ENCODE measurements at places on chromosomes 1 and 21.

- no peak for DNase-seq
Observed at GRCh38 chr1:85351202-85351828, 74.9 kb upstream of the BCL10 start.

GRCh38 chr1:27152829-27153548, 1.9 kb downstream of the SLC9A1 start:
- DNase-seq: no peak

- DNase-seq: no peak
Observed at GRCh38 chr1:85596947-85597346, 16.4 kb downstream of the CCN1 start.

DNA sequence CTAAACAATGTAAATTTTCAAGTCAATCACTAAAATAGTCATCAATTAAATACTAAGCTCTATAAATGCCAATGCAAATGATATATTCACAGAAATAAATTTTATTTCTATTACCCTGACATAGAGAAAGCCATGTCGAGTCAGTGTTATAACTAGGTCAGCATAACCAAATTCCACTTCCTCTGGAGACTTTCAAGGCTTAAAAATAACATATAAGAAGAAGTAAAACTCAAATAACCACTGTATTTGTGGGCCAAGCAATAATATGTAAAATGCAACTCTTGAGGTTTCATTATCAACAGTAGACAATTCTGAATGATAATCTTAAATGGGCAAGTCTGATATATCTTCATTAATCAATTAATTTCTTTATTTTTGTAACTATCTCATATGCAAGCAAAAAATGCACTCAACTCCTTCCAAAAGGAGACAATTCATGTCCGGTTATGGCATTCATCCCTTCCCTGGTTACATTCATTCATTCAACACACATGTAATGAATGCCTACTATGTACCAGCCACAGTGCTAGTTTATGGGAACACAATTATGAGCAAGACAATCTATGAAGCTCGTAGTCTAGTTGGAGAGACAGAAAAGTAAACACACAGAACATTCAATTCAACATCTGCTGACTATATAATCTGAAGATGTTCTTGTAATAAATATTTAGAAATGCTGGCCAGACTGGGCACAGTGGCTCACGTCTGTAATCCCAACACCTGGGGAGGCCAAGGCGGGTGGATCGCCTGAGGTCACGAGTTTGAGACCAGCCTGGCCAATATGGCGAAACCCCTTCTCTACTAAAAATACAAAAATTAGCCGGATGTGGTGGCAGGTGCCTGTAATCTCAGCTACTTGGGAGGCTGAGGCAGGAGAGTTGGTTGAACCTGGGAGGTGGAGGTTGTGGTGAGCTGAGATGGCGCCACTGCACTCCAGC, 37.1 kb upstream of the CAP1 start:
- no peak for DNase-seq

- no peak for DNase-seq
Observed at GRCh38 chr1:205037539-205037938, 5.5 kb upstream of the CNTN2 start.

DNA sequence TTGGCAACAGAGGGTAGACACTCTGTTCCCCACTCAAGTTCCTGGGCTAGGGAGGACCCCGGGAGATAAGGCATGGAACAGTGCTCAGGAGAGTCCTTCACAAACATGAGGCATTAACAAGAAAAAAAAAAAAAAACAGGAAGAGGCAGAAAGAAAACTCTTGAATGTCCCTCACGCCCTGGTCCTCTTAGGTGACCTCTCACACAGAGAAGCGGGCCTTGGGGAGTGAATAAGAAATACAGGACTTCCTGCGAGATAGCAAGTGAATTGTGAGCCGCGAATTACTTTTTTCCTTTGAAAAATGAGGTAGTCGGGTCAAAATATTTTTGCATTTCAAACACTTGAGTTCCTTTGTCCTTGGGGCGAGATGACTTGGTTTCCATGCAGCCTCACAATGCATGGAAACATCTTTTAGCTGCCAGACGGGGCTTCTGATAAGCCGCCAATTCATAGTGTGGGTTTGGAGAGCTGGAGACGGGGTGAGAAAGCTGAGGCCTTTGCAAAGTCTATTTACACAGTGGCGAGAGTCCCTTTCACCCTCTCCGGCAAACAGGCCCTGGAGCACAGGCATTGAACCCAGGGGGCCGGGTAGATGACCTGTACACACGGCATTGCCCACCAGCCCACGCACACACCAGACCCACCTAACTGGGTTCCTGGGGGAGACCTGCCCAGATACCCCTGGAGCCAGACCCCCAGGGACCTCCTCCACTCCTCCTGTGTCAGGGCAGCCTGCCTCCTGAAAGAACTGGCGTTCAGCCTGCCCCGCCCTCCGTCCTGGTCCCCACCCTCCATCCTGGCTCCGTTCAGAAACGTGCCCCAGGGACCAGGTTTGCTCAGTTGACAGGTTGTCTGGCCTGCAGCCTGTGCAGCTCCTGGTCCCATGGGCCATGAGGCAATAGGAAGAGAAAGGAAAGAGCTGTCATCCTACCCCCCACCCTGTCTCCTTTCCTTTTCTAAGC, 192.3 kb downstream of the PRDM16 start:
- no peak for DNase-seq

- no peak for DNase-seq
Observed at GRCh38 chr1:46458190-46458589, 31.4 kb upstream of the DMBX1 start.

GRCh38 chr1:10599194-10599861, 124.6 kb downstream of the PEX14 start:
- DNase-seq: peak; percentile 45

DNA sequence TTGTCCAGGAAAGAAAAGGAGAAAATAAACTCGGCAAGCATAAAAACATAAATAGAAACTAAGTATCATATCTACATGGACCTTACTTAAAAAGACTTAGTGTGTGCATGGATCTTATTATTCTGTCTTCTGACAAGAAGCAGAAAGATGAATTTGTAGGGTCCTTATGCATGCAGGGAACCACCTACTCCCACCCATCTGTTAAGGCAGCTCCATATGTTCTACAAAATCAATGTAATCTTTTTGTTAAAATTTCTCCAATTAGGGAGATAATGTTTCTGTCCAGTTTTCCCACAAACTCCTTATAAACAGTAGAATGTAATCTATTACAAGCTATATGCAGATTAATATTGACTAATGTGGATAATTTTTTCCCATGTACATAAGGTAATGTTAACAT, 13.9 kb upstream of the PTPN14 start:
- DNase-seq: no peak

- no peak for DNase-seq
Observed at GRCh38 chr1:29670752-29671151, 434.4 kb downstream of the PTPRU start.

DNA sequence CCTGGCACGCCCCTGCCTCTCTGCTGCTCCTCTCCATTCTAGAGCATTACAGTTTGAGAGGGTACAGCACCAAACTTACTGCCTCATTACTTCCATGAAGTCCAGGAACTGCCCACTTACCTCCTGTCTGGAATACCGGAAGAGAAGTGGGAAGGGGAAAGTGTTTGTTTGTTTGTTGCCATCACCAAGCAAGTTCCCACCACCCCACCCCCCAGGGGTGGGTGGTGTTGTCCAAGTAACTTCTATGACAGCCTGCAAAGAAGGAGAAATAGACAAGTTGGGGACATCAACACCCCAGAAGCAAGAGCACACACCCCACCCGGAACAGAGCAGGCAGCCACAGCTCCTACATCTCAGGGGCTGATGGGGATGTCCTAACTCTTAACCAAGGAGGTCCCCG, 18.0 kb downstream of the OPTC start:
- no peak for DNase-seq

- DNase-seq: no peak
Observed at GRCh38 chr1:151714820-151715725, 1.5 kb downstream of the CELF3 start.

DNA sequence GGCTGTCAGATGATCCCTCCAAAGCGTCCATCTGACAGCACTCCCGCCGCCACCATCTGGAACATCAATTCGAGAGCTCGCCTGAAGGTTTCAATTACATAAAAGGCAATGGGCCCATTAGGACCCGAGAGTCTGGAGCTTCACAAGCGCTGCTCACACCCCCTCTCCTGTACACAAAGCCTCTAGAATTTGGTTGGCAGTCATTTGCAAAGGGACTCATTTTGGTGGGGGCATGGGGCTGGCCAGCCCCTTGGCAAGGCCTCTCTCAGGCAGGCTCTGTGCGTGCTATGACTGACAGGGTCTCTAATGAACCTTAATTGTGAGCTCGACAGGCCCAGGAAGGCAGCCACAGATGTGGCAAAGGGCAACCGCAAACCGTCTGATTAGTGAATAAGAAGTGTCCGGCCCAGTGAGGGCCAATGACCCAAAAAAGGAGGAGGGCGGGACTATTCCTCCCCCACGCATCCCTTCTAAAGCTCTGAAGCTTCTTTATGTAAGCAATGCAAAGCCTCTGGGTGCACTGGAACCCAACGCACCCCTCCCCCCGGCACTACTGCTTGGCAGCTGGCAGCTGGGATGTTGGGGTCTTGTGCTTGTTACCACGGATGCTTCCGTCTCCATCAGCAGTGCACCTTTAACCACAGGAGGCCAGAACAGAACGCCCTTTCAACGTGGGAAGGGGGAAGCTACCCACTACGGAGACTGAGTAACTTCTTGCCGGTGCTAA, 79.4 kb downstream of the CAPZB start:
- DNase-seq: peak; percentile 34

DNA sequence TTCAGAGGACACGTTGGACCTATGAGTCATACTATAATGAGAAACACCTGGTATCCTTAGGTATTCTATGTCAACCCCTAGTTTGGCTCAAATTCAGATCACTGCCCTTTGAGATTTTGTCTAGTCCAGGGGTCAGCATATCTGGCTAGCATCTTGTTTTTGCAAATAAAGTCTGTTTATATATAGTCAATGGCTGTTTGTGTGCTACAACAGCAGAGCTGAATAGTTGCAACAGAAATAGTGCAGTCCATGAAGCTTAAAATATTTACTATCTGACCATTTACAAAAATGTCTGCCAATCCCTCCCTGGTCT, 48.5 kb upstream of the EDEM3 start:
- peak; percentile 77 for DNase-seq

DNA sequence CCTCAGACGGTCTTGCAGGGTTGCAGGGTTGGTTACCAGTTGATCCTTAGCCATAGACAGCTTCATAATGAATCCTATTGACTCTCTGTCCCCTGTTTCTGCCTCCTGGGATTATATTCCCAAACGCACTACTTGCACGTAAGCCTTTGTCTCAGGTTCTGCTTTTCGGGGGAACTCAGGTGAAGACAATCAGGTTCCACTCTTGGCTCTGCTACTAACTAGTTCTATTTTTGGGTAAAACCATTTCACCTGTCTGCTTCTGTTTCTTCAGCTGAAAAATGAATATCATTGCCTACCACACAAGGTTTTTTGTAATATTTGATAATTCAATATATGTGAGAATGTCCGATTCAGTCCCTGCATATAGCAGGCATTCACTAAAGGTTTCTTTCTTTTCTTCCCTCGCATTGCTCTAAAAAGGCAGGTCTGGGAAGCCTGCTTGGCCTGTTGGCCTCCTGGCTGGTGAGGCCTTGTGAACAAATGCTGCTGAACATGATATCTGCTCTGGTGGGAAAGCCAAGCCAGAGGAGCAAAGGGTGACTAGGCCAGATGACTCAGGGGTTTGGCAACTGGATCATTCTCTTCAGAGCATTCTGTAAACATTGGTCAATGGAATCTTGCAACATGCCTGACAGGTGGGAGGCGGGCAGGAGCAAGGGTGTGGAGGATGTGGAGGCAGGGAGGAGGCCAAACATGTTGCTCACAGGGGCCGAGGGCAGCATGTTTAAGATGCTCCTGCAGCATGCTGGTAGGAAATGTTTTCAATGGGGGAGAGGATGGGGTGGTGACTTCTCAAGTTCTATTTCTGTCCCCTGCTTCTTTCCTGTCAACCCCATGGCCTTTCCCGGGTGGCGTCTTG, 23.8 kb downstream of the IER5 start:
- peak; percentile 96 for DNase-seq

DNA sequence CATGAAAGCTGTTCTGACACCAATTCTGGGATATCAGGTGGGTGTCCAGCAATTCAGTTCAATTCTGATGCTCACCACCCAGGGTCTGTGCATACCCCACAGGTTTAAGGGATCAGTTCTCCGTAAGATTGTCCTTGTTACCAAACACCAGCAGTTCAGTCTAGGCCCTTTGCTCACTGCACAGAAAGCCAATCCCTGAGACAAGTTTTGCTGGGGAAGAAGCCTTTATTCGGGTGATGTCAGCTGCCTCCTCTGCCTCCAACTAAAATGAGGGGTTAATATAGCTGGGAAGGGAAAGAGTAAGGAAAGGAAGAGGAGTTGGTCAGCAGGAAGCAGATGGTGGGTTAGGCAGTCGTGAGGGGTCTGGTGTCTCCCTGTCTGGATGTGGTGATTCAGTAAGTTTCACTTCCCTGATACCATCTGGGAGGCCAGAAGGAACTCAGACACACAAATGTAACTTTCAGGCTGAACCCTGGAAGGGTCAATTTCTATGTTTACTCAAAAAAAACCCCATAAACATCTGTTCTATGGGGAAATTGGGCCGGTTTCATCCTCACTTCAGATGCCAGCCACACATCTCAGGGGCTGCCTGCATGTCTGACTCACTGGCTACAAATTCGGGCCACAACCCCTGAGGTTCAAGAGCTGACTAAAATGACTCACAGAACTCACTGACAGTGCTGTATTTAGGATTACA, 83.3 kb upstream of the PGBD5 start:
- DNase-seq: peak; percentile 57

DNA sequence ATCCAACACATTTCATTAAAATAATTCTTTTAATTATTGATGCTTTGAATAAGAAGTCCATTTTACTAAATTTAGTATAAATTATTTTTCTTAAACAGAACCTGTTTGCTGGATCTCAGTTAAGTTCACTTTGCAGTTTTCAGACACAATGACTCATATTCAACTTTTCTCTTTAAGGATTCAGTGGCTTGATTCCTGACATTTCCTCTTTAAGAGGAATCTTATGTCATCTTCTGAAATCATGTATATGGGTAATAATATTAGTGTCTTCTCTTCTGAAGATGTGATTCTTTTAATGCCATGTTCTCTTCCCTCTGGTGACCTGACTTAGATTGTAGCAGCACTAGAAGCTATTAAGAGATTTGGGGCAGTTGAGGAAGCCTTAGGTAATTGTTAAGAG, 12.6 kb downstream of the CREG1 start:
- DNase-seq: no peak

DNA sequence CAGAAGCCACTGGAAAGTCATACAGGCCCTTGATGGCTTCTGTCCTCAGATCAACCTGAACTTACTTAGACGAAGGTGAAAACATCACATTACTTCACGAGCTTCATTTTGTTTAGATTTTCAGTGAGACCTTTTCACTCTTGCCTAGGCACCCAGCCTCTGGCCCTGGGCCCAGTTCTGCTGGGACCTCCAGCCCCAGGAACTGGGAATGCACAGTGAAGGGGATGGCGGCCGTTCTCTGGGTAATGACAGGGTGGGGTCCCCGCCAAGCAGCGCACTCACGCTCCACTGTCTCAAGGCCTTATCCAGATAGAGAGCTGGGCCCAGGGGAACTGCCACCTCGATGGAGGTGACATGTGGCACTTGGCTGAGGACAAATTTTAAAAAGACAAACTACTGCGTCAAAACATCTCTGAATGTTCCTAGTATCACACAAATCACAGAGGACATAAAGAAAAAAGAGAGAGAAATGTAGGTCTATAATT, 54.8 kb downstream of the NPHP4 start:
- no peak for DNase-seq
